Urothelium cell line (cell line): ENCODE measurements at places on chromosomes 4 and X.

DNA sequence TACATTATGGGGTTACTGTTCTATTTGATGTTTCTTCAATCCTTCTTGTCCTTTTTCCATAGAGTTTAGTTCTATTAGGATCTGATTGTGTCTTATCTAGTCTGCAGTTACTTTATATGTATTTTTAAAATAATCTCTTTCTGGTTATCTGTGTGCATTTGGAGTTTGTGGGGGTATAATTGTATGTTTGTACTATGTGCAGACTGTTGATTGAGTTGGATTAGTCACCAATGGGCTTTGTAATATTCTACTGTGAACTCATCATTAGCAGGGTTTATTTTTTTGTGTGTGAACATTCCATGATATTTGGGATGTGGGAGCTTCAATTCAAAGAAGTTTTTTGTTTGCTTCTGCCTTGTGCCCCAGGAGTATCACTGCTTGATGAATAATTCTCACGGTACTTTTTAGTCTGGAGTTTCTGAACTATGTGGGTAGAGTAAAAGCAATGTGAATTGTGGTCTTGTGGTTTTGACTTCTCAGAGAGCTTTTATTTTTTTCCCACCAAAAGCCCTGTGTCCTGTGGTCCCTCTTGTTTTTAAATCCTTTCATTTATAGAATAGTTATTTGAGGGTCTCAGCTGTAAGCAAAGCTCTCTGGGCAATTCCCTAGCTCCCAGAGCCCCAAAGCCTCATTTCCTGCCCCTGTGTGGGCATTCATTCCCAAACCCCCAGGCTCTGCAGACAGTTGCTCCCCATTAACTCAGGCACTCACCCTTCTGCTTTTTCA is 127.8 kb downstream of the PHKA2 start:
- no peak for DNase-seq

GRCh38 chrX:47234583-47234982 is 1.8 kb downstream of the USP11 start:
- no peak for DNase-seq

GRCh38 chr4:79233820-79234219 is 92.0 kb downstream of the NAA11 start:
- no peak for DNase-seq

DNA sequence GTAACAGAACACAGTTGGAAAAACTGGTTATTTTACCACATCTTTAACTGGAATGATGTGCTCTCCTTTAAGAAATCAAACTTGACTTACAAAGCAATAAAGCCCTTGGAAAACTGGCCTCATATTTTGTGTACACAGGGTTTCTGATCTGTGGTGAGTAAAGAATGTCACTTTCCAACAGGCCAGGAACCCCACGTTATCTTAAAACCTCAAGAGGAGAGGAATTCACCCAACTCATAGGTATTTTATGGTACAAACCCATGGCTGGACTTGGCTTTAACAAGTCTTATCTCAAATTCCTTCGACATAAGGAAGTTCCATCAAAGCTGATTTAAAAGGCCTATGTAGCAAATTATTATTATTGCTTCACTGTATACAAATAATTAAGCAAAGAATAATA is 1735.1 kb downstream of the PCDH7 start:
- no peak for DNase-seq

GRCh38 chrX:77404419-77404818 is 42.8 kb upstream of the FGF16 start:
- DNase-seq: no peak

DNA sequence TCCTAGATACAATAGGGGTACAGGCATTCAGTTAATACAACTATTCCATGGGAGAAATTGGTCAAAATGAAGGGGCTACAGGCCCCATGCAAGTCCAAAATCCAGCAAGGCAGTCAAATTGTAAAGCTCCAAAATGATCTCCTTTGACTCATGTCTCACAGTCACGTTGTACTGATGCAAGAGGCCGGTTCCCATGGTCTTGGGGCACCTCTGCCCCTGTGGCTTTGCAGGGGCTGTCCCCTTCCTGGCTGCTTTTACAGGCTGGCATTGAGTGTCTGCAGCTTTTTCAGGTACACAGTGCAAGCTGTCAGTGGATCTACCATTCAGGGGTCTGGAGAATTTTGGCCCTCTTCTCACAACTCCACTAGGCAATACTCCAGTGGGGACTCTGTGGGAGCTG is 12.5 kb upstream of the ASIC5 start:
- DNase-seq: no peak
